ENCODE measurements at places on chromosomes 16 and 17. TPM values are rescaled to one million over a fixed set of nuclear protein-coding genes. Genes with fewer than 3 reads are reported as not detected.

DNA sequence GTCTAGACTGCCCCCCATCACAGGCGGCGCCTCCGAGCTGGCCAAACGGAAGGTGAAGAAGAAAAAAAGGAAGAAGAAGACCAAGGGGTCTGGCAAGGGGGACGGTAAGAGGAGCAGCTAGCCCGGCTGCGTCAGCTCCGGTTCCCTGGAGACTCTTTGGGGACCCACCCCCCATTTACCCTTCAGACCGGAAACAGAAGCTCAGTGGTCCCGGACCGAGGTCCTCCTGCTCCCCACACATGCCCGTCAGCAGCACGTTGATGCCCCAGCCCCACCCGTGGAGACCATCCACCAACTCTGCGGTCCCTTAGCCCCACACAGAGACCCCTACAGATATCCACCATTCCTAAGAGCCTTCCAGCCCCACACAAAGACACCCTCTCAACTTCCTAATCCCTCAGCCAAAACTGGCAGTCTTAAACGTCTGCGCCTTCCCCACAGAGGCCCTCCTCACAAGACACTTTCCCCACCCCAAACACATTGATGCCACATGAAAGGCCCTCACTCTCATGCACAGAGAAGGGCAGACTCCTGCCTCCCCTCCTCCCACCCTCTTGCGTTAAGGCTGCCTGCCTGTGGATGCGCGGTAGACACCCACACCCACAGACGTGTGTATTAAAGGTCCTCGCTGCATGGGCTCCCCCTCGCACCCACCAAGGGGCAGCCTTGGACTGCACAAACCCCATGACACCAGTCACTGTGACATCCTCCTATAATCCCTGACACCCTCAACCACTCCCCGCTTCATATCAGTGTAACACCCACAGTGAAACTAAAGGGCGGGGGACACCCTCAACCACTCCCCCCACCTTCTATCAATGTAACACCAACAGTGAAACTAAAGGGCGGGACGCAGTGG, 58.2 kb upstream of the RPH3AL start:
- H3K4me1 ChIP-seq, result peaks cover 4% of the 10 kb centered on the region

DNA sequence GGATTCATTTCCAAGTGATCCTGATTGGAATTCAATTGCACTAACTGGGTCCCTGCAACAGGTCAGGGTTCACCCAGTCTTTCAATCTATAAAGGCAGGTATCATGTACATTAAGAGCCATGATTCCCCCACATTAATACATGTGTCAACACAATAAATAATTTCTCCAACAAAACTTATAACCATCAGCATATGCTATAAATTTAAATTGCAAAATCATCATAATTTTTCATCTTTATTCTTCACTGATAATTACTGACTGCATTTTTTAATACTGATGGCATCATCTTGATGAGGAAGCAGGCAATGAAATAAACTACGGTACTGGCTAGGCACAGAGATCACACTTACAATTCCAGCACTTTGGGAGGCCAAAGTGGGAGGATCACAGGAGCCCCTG, 59.4 kb downstream of the ZFHX3 start:
- no peaks in the 10 kb centered on the region for H3K36me3 ChIP-seq
- DNase-seq, result no peak
- H3K27me3 ChIP-seq, result no peaks in the 10 kb centered on the region
- H3K27ac ChIP-seq, result no peak overlapping the region
- no peak overlapping the region for H3K4me3 ChIP-seq

The ZSCAN10 gene
- not detected for polyA plus RNA-seq

The CMTM2 gene
- not detected for polyA plus RNA-seq

The SRSF1 gene
- polyA plus RNA-seq, result 155 TPM

- no peaks in the 10 kb centered on the region for H3K27me3 ChIP-seq
- H3K27ac ChIP-seq, result no peak overlapping the region
- H3K4me1 ChIP-seq, result no peaks in the 10 kb centered on the region
- H3K4me3 ChIP-seq, result no peak overlapping the region
- DNase-seq, result peak; percentile 26
Observed at GRCh38 chr17:19024101-19025078, 19.8 kb upstream of the FAM83G start.
